ENCODE measurements at places on chromosomes 12 and 14.

GRCh38 chr12:32885831-32886230 lies 10.7 kb downstream of the PKP2 start:
- DNase-seq: no peak

DNA sequence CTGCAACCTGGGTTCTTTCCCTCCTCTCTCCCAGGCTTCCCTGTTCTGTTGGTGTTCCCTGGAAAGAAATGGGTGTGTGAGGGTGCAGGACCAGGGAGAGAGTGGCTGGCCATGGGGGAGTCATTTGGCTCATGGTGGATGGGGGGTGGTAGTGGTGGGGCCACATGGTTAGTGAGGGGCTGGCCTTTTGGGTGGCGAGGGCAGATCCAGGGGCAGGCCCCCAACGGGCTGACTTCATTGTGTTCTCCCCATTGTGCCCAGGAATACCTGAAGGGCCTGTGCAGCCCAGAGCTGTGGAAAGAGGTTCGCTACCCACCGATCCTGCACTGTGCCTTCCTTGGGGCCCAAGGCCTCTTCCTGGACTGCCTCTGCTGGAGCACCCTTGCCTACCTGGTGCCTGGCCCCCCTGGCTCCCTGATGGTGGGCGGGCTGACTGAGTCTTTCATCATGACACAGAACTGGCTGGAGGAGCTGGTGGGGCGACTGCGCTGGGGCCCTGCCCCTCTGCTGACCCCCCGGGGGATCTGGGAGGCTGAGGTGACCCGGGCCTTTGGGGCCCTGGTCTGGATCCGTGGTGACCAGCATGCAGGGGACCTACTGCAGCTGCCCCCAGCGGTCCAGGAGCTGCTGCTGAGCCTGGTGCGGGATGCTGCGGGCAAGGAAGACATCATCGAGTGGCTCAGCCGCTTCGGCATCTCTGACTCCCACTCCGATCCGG lies 9.0 kb downstream of the NYNRIN start:
- no peak for DNase-seq

- DNase-seq: no peak
Observed at GRCh38 chr14:81315341-81315740, 84.8 kb downstream of the STON2 start.

GRCh38 chr12:20000229-20000849 lies 368.0 kb upstream of the PDE3A start:
- DNase-seq: no peak

GRCh38 chr14:32202491-32202997 lies 525 bp downstream of the RNU6-8 start:
- DNase-seq: no peak

GRCh38 chr12:41966001-41966400 lies 178.7 kb downstream of the GXYLT1 start:
- DNase-seq: no peak

DNA sequence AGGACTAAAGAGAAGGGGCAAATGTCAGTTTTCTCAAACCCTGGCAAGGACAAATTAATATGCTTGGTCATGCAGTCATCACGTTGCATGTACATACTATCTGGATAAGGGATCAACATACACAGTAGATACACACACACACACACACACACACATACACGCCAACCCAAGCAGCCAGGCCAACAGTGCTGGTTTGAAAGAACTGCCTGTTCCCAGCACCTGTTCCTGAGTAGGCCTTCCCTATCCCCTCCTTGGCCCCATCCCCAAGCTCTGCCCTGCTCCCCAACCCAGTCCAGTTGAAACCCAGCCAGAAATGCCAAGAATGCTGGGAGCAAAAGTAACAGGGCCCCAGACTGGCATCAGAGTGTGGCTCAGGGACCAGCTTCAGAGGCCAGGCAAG lies 4.4 kb downstream of the ITGA7 start:
- DNase-seq: no peak

DNA sequence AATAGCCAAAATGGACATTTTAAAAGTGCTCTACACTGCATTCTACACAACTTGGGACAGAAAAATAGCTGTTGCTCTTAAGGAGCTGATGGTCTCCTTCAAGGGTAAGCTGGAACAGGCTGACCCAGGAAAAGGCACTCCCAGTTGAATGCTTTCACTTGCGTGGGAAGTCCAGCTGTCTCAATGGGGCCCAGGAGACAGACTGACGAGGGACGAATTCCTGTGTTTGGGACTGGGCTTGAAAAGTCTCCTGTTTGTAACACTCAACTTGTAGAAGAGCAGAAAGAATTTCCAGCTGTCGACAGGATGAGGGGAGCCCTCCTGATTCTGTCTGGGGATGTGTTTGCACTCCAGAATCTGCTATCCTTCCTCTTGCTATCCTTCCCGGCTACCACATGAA lies 180.8 kb downstream of the ZFP36L1 start:
- no peak for DNase-seq

DNA sequence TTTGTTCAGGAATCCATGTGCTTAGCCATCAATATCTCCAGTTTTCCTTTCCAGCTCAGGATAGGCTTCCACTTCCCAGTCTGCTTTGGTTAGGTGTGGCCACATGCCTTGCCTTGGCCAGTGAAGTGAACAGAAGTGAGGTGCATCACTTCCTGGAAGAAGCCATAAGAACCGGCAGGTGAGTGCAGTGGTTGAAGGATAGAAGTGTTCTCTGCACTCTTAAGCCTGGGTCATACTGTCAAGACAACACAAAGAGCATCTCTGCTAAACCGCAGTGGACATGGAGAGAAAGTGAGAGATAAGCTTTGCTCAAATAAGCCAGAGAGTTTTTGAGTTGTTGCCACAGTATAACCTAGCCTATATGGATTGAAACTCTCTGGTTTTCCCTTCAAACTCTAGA lies 11.4 kb downstream of the GNG2 start:
- DNase-seq: no peak

- DNase-seq: no peak
Observed at GRCh38 chr12:96044017-96044942, 8.9 kb upstream of the LTA4H start.

- DNase-seq: no peak
Observed at GRCh38 chr14:28823245-28823644, 56.7 kb downstream of the FOXG1 start.

DNA sequence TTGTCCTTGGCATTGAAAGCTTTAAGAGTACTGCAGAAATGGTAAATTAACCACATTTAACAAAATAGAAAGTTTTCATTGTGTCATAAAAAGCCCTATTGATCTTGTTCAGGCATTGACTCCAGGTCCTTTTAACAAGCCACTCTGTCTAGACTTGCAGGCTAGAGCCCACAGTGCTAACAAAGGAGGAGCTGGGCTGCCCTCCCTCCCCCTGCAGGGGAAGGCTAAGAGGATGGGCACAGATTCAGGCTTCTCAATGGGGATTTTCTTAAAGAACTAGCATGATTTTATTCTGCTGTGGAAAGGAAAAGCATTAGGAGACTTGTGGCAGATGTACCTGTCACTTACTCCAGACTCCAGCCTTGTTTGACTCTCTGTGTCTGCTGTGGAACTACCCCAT lies 463.6 kb downstream of the NRXN3 start:
- DNase-seq: no peak

DNA sequence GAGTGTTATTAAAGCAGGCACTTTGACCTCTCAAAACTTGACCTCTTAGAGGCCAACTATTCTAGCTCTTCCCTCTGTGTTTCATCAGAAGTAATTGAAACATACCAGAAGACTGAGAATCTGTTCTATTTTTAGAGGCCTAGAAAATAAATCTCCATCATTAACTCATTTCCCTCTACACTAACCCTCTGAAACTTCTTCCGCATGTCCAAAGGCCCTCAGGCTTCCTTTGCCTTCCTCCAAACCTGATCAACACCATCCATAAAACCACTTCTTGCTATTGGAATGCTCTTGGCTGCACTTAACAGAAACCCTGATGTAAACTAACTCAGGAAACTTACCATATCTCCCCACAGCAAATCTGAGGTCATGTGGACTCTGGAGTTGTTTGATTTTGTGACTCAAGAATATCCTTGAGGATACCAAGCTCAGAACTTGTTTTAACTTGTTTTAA lies 196.4 kb downstream of the RPAP3 start:
- DNase-seq: no peak

- DNase-seq: peak; percentile 25
Observed at GRCh38 chr12:108129017-108129812, at the start of gene WSCD2. Gene WSCD2 (plus strand): TSS chr12:108129288. CDS start chr12:108195833, 66,545 bp downstream.

GRCh38 chr14:54512393-54512792 lies 2.7 kb downstream of the CGRRF1 start:
- DNase-seq: no peak

GRCh38 chr14:44759277-44759676 lies 202.5 kb downstream of the KLHL28 start:
- DNase-seq: no peak

- DNase-seq: no peak
Observed at GRCh38 chr14:104309657-104310369, 171.4 kb downstream of the KIF26A start.

DNA sequence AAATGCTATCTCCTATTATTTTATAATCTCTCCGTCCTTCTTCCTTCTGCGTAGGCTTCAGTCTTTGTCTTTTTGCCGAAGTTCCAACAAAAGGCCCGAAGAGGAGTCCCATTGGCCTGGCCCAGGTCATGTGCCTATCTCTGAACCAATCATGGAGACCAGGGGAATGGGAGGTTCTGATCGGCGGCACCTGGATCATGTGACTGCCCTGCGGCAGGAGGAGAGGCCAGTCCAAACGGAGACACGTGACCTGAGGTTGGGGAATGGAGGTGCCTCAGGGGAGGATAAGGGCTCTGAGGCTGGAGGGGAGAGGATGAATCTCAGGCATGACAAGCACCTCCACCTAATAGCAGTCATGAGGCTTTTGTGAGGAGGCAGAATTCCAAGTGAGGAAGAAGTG lies 86.0 kb downstream of the AACS start:
- no peak for DNase-seq

- no peak for DNase-seq
Observed at GRCh38 chr12:51076236-51076930, 7.0 kb downstream of the CSRNP2 start.

DNA sequence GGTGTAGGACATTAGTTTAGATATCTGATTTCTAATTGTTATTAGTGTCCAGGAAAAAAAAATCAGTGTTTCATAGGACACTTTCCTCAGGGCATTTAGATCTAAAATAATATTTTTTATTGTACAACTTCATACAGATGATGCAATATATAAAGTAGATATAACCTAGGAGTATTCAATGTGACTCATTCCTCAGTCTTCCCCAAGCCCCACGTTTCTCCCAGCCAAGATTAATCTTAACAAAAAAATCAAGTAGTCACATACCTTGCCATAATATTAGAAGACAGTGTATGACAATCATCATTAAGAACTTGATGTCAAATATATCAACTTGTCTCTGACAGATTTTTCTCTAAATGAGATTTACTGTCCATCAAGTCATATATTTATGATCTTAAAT lies 37.1 kb downstream of the PPFIA2 start:
- no peak for DNase-seq

GRCh38 chr12:87943023-87943422 lies 86.2 kb downstream of the C12orf50 start:
- DNase-seq: no peak

GRCh38 chr12:32870716-32871115 lies 25.9 kb downstream of the PKP2 start:
- no peak for DNase-seq

- no peak for DNase-seq
Observed at GRCh38 chr12:68641138-68641537, 30.4 kb downstream of the RAP1B start.

DNA sequence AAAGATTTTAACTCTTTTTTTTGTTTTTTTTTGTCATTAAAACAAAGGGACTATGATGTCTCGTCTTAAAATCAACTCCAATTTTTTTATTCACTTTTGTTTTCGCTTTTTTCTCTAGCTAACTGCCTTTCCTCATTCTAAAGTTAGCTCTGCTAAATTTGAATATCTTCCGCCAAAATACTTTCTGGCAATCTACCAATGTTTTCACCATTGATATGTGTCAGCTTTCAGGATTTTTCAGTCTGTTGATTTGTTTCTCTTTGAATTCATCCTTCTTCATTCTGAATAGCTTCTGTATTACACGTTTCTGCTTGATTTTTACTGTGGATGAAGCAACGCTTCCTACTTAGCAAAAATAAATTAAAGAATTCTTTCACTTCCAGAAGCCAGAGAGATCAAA lies 38.7 kb upstream of the NOVA1 start:
- DNase-seq: no peak

DNA sequence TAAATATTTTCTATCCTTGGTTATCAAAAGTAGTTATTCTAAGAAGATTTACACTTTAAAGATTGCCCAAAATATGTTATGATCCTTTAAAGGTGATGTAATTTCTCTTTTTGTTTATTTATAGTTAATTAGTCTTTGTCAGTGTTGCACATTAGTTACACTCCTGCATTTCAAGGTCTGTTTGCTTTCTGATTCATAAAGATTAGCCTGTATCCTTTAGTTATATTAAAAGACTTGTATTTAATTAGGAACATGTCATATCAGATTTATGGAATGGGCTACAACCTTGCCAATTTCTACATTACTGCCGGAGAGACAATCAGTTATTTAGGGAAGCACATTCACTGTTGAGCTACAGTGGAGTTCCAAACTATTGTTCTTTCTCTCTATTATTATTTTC lies 3.5 kb downstream of the EPYC start:
- no peak for DNase-seq

GRCh38 chr12:4272424-4273272 lies 914 bp upstream of the CCND2 start:
- DNase-seq: peak; percentile 65

- DNase-seq: no peak
Observed at GRCh38 chr12:111251058-111251730, 117.7 kb downstream of the PHETA1 start.

DNA sequence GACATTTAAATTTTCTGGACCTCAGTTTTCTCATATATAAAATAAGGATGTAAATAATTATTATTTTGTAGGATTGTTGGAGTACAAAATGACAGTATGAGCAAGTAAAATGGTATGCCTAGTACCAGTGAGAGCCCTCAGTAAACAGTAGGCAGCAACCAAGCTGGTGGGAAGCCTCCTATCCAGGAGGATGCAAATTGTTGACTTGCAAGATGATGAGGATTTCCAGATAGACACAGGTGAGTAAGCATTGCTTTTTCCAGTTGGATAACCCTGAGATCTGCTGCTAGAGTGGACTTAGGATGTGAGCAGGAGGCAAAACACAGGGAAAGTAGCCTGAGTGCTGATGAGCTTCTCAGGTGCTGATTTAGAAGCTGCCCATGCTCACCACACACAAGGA lies 28.2 kb upstream of the AMIGO2 start:
- no peak for DNase-seq

GRCh38 chr14:49991491-49991890 lies 98.6 kb downstream of the ARF6 start:
- no peak for DNase-seq

DNA sequence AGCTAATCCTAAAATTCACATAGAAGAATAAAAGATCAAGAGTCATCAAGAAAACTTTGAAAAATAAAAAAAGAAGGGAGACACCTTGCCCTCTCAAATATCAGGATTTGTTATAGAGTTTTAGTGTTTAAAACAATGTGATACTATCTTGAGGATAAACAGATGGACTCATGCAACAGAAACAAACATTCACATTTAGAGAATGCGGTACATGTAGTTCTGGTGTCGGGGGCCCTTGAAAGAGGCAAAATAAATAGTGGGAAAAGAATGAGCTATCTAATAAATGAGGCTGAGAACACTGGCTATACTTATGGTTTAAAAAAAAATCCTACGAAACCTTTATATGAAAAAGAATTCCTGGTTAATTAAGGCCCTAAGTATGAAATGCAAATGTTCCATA lies 127.7 kb downstream of the LLPH start:
- no peak for DNase-seq

GRCh38 chr14:95038521-95039250 lies 118.6 kb downstream of the DICER1 start:
- DNase-seq: no peak
